HFFc6 (cell line): ENCODE measurements at places on chromosomes 2 and 18.

- peak; percentile 73 for DNase-seq
These were observed 46.8 kb upstream of the ANXA4 start for GRCh38 chr2:69694894-69695849.

- DNase-seq = no peak
These were observed 16.6 kb upstream of the GALNT1 start for GRCh38 chr18:35564795-35565453.

DNA sequence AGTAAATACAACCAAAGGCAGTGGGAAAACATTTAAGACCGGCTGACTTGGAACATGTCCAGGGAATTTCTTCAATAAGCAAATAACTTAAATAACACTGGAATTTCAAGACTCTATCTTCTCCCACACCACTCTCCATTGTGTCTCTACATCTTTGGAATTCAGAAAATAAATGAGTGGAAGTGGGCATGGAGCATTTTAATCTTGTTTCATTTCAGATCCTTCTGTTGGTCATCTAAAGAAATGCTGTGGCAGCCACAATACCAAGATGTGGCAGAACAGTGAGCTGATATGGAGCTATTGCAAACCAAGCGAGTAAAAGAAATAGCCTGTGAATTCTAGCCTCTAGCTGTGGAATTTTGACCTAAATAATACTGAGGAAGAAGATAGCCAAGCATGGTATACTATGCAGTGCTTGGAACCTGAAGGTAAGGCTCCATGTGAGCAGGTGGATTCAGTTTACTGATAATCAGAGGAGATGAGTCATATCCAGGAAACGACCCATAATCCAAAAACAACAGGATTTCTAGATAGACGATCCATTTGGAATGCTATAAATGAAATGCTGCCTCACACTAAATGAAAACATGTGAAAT lies 157.1 kb upstream of the SCN7A start:
- DNase-seq = no peak

- DNase-seq = no peak
These were observed 20.9 kb upstream of the DNMT3A start for GRCh38 chr2:25362434-25363145.

GRCh38 chr2:33476131-33476792 lies at the start of gene RASGRP3:
Gene RASGRP3, plus strand, starts transcription at chr2:33476649. Its CDS starts 38,488 bp downstream, at chr2:33515137.
- peak; percentile 93 for DNase-seq

- DNase-seq = no peak
These were observed 116.3 kb upstream of the CDCA7 start for GRCh38 chr2:173238385-173238784.

GRCh38 chr2:216171011-216171410 lies 61.9 kb downstream of the XRCC5 start:
- no peak for DNase-seq

GRCh38 chr2:133456156-133456555 lies 112.1 kb downstream of the NCKAP5 start:
- no peak for DNase-seq

DNA sequence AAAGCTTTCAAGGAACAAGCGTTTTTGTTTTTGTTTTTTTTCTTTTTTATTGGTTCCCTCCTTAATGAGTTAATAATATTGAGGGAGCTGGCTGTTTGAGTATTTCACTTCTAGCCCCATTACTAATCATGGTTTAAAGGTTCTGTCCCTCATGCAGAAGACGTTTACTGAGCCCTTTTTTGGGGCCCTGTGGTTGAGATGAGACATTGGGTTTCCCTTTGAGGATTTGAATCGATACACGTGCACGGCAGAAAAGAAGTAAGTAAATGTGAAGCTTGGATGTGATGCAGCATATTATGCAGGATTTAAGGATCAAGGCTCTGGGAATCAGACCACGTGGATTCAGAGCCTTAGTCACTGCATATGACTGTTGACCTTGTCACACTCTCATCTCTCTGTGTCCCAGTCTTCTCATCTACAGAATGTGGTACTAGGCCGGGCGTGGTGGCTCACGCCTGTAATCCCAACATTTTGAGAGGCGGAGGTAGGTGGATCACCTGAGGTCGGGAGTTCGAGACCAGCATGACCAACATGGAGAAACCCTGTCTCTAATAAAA lies 1.0 kb upstream of the CHST10 start:
- DNase-seq = no peak

GRCh38 chr18:48831113-48831759 lies 119.5 kb downstream of the SMAD7 start:
- no peak for DNase-seq

- no peak for DNase-seq
These were observed 38.8 kb downstream of the BMP10 start for GRCh38 chr2:68832233-68832869.

DNA sequence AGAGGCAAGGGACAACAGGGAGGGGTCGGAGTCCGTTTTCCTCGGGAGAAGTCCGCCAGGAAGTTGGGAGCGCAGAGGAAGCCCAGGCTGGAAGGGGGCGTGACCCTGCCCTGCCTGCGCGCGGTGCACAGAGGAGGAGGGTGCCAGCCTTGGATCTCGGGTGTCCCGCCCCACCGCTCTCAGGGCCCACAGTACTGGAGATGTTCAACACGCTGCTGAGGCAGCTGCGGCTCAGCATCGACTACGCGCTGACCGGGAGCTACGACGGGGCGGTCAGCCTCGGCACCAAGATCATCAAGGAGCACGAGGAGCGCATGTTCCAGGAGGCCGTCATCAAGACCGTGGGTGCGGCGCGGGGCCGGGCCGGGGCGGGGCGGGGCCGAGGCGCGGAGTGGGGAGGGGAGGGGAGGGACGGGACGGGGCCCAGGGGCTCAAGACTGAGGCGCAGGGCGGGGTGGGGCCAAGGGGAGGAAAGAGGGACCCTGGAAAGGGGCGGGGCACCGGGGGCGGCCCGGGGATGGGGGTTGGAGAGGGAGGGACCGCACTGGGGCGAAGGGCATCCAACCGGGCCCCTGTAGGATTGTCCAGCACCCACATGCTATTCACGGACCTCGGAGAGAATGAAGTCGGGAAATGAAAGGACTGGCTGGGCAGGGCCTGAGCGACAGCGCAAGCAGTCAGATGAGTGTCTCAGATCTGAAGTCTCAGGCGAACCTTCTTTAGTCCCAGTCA lies 36.6 kb downstream of the POMC start:
- DNase-seq = no peak

DNA sequence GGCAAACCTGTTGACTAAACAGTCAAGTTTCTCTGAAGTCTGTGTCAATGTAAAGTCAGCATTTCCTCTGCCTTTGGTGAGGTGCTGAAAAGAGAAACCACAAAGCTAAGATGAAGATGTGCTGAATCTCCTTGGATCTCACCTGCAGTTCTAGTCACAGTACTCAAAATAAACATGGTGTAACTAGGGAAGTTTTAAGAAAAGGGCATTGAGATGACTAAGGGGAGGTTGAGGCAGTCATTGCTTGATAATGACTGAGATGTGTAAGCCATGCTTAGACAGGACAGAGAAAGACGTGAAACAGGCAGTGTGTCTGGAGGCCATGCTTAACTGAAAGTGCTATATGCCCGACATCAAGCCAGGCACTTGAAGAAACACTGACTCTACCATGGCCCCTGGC lies 1010.0 kb upstream of the CELF4 start:
- no peak for DNase-seq
